Pancreas (tissue), 10 donors: ENCODE measurements at places on chromosomes 6 and 20. TPM values are rescaled to one million over a fixed set of nuclear protein-coding genes. Genes with fewer than 3 reads are reported as not detected.

GPR6 gene
- 0.09 TPM for total RNA-seq

GRCh38 chr6:134850721-134851305 is 99.1 kb downstream of the ALDH8A1 start:
- DNase-seq, result no peak

GRCh38 chr20:11813106-11813890 is 104.4 kb upstream of the BTBD3 start:
- no peak for DNase-seq

GRCh38 chr6:37321516-37322415 is 32.0 kb upstream of the RNF8 start:
- no peak for DNase-seq

DNA sequence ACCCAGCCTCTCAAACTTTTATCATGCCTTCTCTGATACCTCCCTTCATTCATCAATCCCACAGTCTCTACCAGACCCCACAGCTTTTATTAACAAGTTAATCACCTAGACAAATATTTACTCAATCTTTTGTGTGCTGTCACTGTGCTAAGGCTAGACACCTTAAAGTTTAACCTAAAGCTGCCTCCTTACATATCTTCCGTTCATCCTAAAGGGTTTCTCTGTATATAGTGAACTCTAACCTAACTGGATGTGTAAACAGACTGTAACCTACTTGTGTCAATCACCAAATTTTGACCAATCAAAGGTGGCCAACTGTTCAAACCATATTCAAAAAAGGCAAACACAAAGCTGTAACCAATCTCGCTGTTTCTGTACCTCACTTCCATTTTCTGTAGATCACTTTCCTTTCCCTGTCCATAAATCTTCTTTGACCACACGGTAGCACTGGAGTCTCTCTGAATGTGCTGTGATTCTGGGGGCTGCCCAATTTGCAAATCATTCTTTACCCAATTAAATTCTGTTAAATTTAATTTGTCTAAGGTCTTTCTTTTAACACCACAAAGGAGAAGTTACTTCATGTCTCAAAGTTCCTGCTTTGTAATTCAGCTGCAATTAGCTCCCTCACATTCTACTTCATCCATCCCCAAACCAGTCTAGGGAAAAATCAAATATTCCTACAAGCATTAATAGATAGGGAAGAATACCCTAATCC is 72.5 kb downstream of the ARHGAP18 start:
- DNase-seq, result no peak

DNA sequence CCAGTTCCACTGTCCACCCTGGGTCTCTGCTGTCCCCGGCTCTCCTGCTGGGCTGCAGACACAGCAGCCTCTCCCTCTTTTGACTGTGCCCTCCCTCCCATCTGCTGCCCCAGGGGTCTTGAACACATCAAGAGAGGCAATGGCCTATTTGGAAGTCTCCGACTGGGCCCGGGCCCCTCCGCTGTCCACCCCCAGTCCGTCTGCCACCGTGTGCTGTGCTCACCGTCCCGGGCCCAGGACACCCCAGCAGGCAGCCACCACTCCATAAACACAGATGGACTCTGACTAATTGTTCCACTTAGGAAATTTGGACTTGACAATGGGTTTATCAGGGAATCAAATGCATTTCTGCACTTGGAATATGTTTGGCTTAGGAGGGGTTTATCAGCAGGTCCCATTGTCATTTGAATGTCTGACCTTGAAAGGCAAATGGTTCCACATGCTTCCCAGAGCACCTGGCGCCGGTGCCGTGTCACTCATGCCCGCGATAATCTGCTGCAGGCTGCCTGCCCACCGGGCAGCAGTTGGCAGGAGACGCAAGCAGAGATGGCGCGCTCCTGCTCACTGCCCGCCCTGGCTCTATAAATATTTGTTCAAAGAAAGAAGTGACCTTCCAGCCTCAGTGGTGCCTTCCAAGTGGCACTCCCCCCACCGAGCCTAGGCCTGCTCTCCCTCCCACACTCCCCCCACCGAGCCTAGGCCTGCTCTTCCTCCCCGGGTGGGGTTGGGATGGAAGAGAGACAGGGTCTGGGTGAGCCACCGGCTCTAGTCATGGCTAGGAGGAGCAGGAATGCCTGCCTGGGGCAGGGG is 18.8 kb upstream of the FRMD1 start:
- DNase-seq, result peak; percentile 70

- DNase-seq, result peak; percentile 66
Measured at GRCh38 chr6:125789576-125790357, 993 bp upstream of the NCOA7 start.

DNA sequence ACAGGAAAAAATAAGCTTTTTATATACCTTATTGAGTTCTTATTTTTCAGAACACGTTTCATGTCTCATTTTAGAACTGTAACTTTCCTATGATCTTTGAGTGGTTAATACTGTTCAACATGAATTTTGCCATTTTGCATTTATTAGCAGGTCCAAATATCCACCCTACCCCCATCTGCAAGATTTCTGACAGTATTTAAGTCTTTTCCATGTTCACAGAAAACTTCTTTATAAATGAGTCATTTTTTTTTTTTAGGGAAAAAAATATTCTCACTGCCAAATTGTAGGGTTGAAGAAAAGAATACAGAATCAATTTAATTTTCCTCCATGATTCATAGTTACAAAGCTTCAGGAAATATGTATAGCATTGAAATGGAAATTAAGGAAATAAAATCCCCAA is 101.8 kb downstream of the COL21A1 start:
- no peak for DNase-seq

GRCh38 chr6:110053395-110054240 is 75.5 kb downstream of the GPR6 start:
- peak; percentile 12 for DNase-seq

- DNase-seq, result no peak
Measured at GRCh38 chr6:163166507-163166906, 248.0 kb upstream of the QKI start.

DNA sequence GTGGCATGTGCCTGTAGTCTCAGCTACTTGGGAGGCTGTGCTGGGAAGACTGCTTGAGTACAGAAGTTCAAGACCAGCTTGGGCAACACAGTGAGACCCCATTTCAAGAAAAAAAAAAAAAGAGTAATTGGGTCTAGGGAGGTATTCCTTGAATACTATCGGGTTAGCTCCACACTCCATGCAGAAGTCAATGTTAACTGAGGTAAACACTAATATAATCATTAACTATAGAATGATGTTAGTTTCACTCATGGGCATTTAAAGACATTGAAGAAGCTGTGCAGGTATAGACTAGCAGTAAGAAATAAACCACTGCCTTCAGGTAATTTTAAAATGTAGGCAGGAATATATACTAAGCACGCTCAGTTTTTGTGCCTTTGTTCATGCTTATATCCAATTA is 32.6 kb downstream of the MDN1 start:
- no peak for DNase-seq
